ENCODE measurements at places on chromosomes 13 and 19.

DNA sequence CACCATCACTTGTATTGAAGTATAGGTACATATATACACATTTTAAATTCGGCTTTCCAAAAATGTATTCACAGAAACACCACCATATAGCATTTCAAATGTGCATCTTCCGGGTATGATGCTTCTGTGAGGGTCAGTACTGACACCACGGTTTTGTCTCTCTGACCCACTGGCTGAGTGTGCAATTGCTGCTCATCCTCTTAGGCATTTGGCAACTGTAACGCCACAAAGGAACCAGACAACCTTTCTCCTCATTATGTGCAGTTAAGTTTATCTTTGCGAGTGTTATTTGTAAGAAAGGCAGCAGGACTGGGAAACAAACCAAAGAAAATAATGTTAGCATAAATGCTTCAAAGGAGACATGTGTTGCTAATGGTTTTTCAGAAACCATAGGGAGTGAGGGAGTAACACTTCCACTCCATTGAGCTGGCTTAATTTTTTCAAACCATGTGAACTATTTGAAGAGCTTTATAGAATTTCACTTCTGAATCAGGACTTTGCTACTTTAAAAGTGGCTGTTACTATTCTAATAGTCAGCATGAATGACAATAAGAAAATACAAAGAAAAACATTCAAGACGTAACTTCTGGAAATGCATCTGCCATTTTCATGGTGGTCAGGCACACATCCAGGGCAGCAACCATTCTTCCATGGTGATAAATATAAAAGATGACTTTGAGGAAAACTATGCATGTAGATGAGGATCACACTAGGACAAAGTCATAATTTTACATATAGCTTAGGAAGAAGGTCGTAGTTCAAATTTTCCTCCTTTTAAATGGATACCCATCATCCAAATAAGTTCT lies 423.3 kb downstream of the MZT1 start:
- no peaks in the 10 kb centered on the region for H3K27me3 ChIP-seq
- H3K27ac ChIP-seq: no peak overlapping the region
- H3K36me3 ChIP-seq: no peaks in the 10 kb centered on the region
- DNase-seq: no peak
- H3K4me1 ChIP-seq: no peaks in the 10 kb centered on the region
- H3K4me3 ChIP-seq: no peak overlapping the region

DNA sequence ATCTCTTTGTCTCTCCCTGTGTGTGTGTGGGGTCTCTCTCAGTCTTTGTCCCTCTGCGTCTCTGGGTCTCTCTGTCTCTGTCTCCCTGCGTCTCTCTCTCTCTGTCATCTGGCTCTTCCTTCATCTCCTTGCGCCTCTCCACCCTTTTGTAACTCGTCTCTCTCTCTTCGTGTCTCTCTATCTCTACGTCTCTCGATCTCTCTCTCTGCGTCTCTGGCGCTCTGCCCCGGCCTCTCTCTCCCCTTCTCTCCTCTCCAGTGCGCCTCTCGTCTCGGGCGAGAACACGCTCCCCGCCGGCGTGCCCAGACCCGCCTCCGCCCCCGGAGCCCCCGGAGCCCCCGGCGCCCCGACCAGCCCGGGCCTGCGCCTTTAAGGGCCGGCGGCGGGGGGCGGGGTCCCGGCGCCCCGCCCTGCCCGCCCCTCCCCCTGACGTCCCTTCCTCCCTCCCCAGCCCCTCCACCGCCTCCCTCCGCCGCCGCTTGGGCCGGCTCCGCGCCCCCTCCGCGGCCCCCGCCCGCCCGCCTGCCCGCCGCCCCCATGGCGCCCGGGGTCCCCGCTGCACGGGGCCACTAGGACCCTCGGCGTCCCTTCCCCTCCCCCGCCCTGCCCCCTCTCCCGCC lies at the start of gene MARK4:
Gene MARK4 (plus strand): TSS at position 440 of the 620 bp plus-strand sequence. CDS start 318 bp downstream, outside the sequence.
- peak within 1 kb of the TSS; percentile 72 for H3K27ac ChIP-seq
- H3K27me3 ChIP-seq: peaks cover 10% of the 10 kb centered on the region
- H3K36me3 ChIP-seq: no peaks in the 10 kb centered on the region
- DNase-seq: peak; percentile 64

- H3K27ac ChIP-seq: no peak overlapping the region
- H3K4me3 ChIP-seq: no peak overlapping the region
- H3K4me1 ChIP-seq: no peaks in the 10 kb centered on the region
- peaks cover 80% of the 10 kb centered on the region for H3K36me3 ChIP-seq
- no peak for DNase-seq
Observed at GRCh38 chr19:52211926-52212571, 22.2 kb downstream of the PPP2R1A start.

GRCh38 chr13:49308097-49308875 lies 60.6 kb downstream of the CDADC1 start:
- no peak for DNase-seq
- H3K4me3 ChIP-seq: no peak overlapping the region
- H3K4me1 ChIP-seq: no peaks in the 10 kb centered on the region
- no peaks in the 10 kb centered on the region for H3K27me3 ChIP-seq

GRCh38 chr13:20967340-20967739 lies 64.8 kb upstream of the XPO4 start:
- H3K27ac ChIP-seq: no peak overlapping the region
- DNase-seq: no peak
- H3K27me3 ChIP-seq: peaks cover 10% of the 10 kb centered on the region
- H3K4me1 ChIP-seq: peaks cover 14% of the 10 kb centered on the region
- H3K4me3 ChIP-seq: no peak overlapping the region

DNA sequence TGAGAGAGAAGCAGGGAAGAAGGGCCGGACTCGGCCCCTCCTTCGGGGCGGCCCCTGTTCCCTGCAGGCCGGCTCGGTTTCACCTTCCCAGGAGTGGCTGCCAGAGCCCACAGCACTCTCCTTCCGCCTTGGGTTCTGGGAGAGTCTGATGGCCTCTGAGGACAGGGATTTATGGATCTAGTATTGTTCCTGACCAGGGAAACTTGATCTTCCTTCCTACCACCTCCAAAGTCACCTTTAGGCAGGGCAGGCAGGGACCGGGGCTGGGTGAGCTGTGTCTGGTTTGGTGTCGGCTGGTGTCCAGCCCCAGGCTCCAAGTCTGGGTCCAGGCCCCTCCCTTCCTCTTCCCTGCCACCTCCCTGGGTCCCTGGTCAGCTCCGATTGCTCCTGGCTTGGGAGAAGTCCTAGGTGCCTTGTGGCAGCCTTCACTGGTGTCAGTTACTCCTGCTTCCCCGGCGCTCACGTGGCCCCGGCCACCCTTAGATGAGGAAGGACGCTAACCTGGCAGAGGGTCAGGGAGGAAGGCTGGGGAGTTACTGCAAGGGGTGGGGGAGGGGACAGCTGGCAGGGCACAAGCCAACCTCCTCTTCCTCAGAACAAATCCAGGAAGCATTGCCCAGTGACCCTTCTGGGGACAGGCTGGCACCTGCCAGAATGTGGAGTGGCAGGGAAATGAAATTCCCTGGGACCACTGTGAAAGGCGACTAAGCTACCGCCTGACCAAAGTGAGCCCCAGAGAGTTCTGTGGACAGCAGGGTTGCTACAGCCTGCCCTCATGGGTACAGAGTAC lies 18.8 kb downstream of the RFX1 start:
- peak overlapping the region; percentile 98 for H3K27ac ChIP-seq
- no peaks in the 10 kb centered on the region for H3K27me3 ChIP-seq
- H3K4me1 ChIP-seq: peaks cover 69% of the 10 kb centered on the region
- peaks cover 26% of the 10 kb centered on the region for H3K36me3 ChIP-seq
- peak overlapping the region; percentile 59 for H3K4me3 ChIP-seq

DNA sequence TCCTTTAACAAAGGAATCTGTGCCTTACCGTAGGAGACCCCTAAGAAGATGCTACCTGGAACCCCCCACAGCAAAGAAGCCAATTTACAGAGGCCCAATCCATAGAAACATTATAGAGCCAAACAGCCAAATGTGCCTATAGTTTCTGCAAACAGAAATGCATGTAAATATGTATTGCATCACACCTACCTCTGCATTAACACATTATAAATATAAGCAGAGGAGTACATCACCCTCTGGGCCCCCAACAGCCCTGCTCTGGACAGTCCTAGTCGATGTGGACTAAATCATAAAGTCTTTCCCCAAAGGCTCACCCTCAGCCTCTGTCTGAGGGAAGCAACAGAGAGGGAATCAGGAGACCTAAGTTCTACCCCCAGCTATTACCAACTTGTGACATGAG lies 25.7 kb downstream of the ZNF541 start:
- H3K4me3 ChIP-seq: no peak overlapping the region
- H3K27ac ChIP-seq: no peak overlapping the region
- DNase-seq: no peak
- peaks cover 2% of the 10 kb centered on the region for H3K4me1 ChIP-seq

Data from activated CD4-positive, alpha-beta memory T cell treated with anti-CD3 and anti-CD28 coated beads, Interleukin-2, amount 10 ng/mL, durations not matched to agents 7 days and 5 days (primary cell).